ENCODE measurements at places on chromosomes 3 and 15.

DNA sequence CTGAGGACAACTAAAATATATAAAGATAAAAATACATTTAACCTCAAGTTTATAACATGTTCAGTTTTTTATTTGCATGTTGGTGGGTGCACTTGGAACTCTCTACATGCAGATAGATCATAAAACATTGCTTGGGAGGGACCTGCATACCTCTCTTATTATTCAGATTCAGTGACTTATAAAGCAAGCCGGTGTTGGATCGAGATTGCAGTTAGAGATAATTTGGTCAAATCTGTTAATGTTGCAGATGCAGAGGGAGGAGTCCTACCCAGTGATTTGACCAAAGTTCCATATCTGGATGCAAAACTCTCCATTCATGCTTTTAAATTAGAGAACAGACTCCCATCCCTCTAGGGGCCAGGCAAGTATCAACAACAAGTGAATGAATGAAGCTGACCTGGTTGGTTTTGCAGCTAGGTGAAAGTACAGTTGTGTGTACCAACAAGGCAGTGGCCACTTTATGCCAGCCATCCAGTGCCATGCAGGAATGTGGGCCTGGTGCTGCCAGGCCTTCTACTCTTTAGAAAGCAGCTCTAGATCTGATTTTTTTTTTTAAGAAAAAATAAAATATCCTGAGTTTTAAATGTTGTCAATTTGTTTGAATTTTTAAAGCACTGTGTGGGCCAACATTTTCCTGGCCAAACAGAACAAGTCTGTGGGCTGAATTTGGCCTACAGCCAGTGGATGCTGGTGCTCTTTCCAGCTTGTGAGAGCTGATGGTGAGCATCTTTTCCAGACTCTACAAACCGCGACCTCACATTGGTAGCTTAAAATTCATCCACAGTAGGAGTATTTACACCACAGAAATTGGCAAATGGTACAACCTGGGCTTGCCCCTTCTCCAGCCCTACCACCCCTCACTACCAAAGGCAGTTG, 12.3 kb downstream of the CDIN1 start:
- no peak for DNase-seq

GRCh38 chr3:180390313-180390712, 211.7 kb upstream of the TTC14 start:
- DNase-seq, result no peak

GRCh38 chr3:76841747-76842146, 198.2 kb upstream of the ROBO2 start:
- DNase-seq, result no peak

GRCh38 chr3:114128231-114128630, 50.6 kb downstream of the DRD3 start:
- no peak for DNase-seq

GRCh38 chr3:106750092-106750491, 627.1 kb upstream of the CCDC54 start:
- DNase-seq, result no peak

GRCh38 chr3:57544181-57545125, at the start of gene DNAH12:
Gene DNAH12, minus strand, starts transcription at chr3:57544344. Its CDS starts 1,474 bp downstream, at chr3:57542870.
- DNase-seq, result no peak

DNA sequence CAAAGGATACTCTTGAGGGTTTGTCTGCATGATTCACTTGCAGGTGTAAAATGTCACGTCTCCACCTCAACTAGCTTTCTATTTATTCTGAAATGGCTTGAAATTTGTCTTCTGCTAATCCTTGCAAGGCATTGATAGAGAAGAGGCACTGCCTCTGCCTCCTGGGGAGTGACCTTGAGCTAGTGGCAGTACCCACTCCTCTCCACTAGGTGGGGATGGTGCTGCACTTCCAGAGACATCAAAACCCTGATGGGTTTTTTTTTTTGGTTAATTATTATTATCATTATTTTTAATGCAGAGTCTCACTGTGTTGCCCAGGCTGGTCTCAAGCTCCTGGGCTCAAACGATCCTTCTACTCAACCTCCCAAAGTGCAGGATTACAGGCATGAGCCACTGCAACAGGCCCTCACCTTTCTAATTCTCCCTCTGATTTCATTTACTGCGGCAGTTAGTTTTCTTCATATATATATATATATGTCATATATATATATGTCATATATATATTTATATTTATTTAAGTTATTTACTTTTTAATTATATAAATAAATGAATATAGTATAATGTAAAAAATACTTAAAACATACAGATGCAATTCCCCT, 117.6 kb upstream of the EIF1B start:
- no peak for DNase-seq

DNA sequence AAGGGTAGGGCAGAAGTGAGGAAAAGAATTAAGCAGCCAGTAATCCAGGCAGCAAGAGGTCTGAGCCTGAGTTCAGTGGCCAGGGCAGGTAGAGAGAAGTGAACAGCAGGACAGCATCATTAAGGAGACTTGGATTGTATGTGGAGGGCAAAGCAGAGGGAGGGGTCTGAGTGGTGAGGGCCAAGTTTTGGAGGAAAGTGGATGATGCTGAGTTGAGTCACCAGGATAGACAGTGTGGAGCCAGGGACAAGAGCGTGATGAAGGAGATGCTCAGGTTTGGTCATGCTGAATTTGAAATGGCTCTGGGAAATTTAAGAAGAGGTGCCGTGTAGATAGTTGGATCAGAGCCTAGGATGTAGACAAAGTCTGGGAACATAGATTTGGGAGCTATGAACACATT, 93.1 kb downstream of the ARHGEF26 start:
- DNase-seq, result no peak

GRCh38 chr3:63043631-63044030, 168.4 kb upstream of the CADPS start:
- no peak for DNase-seq

- no peak for DNase-seq
Observed at GRCh38 chr3:107430996-107431245, 53.7 kb downstream of the CCDC54 start.

- no peak for DNase-seq
Observed at GRCh38 chr3:63927422-63928280, 15.5 kb upstream of the SCAANT1 start.

DNA sequence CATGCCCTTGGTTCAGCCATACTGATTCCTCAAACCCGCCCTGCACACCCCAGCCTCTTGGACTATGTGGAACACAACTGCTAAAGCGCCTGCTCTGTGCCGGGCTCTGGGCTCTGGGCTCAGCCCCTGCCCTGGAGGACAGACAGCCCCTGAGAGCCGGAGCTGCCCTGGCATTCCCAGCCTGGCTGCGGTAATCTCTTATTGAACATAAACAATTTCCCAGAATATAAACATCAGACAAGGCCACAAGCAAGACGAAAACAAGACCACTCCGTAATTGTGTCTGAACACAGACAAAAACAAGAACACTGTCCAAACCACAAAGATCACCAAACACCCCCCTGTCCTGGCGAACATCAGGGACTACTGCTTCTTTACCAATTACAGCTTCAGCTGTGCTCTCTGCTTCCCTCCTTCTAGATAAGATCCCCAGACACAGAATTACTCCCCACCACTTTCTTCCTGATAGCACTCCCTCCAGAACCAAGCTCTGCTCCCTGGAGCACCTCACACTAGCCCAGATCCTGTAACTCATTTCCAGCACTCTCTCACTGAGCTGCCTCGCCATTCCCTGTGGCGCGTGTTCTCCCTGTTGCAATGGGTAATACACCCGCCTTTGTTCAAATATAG, 57.1 kb upstream of the TLE3 start:
- no peak for DNase-seq

GRCh38 chr3:125141596-125142419, 70.7 kb downstream of the SLC12A8 start:
- DNase-seq, result no peak

DNA sequence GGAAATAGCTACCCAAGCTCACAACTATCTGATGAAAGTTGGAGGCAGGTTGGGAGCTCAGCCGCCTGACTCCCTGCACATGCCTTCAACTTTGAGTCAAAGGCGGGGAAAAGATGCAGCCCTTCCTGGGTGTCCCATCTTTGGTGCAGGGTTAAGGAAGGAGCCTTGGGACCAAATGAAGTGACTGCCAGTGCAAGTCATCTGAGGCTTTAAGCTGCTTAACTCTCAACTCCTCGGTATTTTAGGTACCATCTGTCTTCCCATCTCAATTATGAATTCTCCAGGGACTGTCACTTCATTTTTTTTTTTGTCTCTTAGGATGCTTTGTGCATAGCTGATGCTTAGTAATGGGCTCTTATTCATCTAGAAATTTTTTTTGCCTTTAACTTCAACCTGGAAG, 408.8 kb upstream of the C2CD4B start:
- no peak for DNase-seq

GRCh38 chr3:160837394-160837980, 81.5 kb downstream of the PPM1L start:
- no peak for DNase-seq

DNA sequence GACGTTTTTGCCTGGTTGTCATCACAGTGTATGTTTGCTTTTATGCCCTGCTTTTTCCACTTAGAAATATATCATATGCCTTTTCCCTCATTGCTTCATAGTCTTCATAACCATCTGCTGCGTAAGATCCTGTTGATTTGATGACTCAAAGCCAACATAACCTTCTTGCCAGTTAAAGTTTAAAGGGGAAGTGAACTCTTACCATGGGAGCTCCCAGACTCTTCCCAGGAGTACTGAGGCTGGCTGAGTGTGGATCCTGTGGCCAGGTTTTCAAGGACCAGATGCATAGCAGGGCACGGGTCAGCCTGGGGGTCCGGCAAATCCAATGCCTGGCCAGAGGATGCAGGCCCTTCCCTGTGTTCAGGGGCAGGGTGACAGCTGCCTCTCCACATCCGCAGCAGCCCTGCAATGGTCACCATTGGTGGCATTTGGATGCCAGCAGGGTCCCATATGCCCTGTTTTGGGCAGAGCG, 42.0 kb upstream of the SACM1L start:
- peak; percentile 77 for DNase-seq
